ENCODE measurements at places on chromosomes 5 and 9. TPM values are rescaled to one million over a fixed set of nuclear protein-coding genes. Genes with fewer than 3 reads are reported as not detected.

UNC5A gene
- total RNA-seq, result 3.7 TPM

SH3PXD2B gene
- total RNA-seq, result 36.7 TPM

DNA sequence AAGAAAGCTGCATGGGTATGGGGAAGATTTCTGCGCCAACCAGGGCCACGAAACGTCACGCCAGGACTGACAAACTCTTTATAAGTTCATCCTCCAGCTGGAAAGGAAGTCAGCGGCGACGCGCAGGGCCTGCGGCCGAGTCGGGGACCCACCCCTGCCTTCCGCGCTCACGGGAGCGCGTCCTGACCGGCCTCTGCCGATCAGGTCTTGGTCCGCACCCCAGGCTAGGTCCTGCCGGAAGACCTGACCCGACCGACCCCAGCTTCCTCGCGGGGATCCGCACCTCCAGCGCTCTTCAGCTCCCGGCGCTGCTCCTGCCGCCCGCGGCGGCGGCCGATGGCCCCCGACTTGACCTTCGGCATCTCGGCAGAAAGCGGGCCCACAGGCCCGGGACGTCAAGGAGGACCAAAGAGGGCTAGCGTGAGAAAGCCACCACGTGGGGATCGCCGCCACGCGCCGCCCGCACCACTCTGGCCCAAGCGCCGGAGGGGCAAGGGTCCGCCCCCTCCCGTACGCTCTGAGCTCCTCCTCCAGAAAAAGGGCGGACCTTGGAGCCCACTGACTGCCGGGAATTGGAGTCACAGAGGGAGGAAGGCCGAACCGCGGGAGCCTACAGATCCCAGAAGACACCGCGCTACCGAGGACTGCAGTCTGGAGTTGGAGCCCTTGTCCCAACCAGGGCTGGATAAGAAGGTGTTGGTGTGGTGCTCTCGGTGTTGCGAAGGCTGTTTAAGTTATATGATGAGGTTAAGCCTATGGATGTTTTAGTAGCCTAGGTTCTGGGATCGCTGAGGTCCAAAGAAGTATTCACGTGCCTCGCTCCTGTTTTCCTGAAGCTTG lies at the start of gene DIMT1:
TSS of gene DIMT1 (minus strand) at position 495 of the 840 bp plus-strand sequence. CDS start at position 362, 133 bp downstream.
- DNase-seq, result peak; percentile 95

GRCh38 chr5:27592231-27592630 lies 553.8 kb upstream of the CDH9 start:
- DNase-seq, result no peak

DNA sequence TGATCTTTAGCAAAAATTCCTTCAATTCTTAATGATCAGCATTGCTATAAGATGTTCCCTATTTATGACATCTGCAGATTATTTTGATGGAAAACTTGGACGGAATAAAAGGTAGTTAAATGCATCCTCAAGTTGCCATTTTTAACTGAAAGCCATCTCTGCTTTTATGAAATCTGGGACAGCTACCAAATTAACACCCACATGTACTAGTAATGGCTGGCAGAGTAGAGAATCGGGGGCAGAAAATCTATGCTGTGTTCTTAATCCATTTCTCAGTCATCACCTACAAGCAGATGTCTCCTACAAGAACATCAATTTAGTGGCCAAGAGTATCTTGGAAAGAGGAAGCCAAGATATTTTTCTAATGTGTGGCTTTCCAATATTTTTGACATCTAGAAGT lies 22.1 kb upstream of the C9orf57 start:
- DNase-seq, result no peak
